ENCODE measurements at places on chromosomes 3 and 15.

- DNase-seq: no peak
These were observed 4.9 kb upstream of the TJP1 start for GRCh38 chr15:29826908-29827820.

GRCh38 chr3:147963711-147964110 lies 554.5 kb downstream of the ZIC1 start:
- no peak for DNase-seq

GRCh38 chr15:101662203-101662602 lies 10.0 kb upstream of the TM2D3 start:
- DNase-seq: no peak

DNA sequence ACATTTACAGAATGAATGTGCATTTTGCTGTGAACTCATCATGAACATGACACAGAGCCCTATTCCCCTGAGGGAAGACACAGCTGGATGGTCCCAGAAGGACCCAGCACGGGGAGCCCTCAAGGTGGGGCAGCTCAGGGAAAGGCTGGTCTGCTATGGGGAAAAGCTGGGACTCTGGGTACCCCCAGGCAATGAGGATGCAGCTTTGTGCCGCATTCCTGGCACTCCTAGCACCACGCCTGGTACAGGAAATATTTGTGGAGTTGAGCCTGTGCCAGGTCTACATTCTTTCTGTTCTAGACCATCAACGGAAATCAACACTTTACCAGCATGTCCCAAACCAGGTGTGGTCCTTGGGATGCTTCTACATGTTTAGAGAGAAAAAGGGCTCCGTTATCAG lies 74.0 kb downstream of the SRGAP3 start:
- DNase-seq: no peak

DNA sequence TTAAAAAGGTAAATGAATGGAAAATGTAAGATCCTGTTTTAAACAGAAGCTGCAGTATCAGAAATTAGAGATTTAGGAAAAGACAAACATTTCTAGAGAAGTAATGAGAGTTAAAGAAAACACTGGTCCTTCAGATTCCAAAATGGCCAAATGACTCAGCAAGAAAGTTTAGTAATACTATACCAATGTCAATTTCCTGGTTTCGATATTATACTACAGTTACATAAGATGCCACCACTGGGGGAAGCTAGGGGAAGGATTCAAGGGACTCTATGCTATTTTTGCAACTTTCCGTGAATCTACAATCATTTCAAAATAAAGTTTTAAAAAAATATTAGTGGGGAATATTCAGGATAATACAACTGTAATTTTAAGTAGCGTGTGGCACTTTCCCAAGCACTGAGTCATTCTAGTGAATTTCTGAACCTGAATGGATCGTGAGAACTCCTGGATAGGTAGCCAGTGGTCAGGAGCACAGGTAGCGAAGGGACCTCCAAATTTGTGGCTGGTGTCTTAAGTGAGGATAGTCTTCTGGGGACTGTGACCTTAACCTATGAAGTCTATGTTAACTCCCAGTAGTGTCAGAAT lies 37.6 kb downstream of the TMCC1 start:
- DNase-seq: no peak

- no peak for DNase-seq
These were observed 13.2 kb downstream of the MEIS2 start for GRCh38 chr15:37087131-37087588.

DNA sequence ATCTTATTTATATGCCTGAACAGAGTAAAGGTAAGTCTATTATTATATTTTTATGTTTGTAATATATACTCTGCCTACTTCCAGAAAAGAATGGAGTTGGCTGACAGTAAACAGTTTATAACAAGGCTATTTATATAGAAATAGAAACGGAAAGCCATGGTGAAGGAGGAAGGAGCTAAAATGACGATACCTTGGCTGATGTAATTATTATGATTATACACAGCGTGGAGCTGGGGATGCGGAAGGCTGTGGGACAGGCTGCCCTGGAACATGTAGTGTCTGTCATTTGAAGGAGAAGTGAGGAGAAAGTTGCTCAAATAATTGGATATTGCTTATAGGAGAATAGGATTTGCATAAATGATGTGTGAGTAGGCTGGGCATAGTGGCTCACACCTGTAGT lies 37.8 kb downstream of the CEMIP start:
- no peak for DNase-seq

GRCh38 chr3:171251835-171252234 lies 208.4 kb downstream of the TNIK start:
- DNase-seq: no peak

DNA sequence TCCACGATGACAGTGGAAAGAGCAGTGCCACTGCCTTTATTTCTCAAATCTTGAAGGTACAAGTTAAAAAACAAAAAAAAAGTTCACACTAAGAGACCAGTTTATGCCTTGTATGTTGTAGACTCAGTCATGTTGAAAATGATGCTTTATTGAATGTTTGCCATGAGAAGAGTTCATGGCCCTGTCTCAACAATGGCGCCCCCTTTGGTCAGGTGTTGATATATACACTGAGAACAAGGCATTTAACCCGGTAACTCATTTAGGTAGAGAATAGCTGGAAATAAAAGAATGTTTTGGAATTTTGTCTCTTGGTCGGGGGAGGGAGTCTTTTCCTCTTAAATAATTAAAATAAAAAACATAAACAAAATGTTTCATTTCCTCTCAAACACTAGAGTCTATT lies 145.6 kb upstream of the SLC2A2 start:
- DNase-seq: no peak

GRCh38 chr15:67059127-67059553 lies 6.3 kb upstream of the SMAD3 start:
- peak; percentile 58 for DNase-seq

DNA sequence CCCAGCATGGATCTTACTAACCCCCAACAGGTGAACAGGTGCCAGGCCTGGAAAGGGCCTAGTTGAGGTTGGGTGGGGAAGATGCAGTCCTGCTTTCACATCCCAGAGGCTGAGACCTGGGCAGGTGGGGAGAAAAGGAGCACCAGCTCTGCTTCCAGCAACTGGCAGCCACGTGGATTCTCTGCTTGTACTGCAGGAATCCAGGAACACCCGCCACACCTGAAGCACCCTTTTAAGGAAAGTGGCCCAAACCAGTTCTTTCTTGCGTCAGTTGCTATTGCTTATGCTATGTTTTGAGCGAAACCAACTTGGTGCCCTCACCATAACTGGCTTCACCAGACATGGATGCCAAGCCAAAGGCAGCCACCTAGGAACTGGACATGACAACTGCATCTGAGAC lies 28.1 kb upstream of the NEO1 start:
- DNase-seq: no peak

- no peak for DNase-seq
These were observed 54.4 kb downstream of the INO80 start for GRCh38 chr15:41061667-41062066.

DNA sequence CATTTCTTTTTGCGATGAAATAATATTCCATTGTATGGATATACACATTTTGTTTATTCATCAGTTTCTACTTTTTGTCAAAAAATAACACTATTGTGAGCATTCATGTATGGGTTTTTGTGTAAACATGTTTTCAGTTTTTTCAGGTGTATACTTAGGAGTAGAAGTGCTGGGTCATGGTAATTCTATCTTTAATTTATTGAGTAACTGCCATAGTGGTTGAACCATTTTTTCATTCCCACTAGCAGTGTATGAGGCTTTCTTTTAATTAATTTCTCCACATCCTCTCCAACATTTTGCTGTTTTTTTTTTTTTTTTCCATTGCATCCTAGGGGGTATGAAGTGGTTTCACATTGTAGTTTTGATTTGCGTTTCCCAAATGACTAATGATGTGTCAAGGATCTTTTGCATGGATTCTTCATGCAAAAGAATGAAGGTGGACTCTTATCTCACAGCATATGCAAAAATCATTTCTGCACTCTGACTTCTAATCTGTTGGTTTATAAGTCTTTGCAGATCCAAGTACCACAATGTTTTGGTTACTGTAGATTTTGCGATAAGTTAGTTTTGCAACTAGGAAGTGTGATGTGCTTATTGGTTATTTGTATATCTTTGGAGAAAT lies 12.6 kb downstream of the ATP2C1 start:
- DNase-seq: no peak

GRCh38 chr15:93829115-93829870 lies 402.1 kb upstream of the MCTP2 start:
- no peak for DNase-seq

GRCh38 chr15:57540736-57541135 lies 51.0 kb upstream of the MYZAP start:
- DNase-seq: peak; percentile 21

GRCh38 chr3:177041730-177042551 lies 155.3 kb downstream of the TBL1XR1 start:
- DNase-seq: no peak

GRCh38 chr3:25239042-25239441 lies 189.0 kb upstream of the RARB start:
- no peak for DNase-seq

DNA sequence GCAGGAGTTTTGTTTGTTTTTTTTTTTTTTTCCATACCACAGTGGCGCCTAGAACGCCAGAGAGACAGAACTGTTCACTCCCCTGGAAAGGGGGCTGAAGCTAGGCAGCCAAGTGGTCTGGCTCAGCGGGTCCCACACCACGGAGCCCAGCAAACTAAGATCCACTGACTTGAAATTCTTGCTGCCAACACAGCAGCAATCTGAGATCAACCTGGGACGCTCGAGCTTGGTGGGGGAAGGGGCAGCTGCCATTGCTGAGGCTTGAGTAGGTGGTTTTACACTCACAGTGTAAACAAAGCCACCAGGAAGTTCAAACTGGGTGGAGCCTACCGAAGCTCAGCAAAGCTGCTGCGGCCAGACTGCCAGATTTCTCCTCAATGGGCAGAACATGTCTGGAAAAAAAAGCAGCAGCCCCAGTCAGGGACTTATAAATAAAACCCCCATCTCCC lies 29.8 kb downstream of the SPICE1 start:
- no peak for DNase-seq

- no peak for DNase-seq
These were observed 393.2 kb downstream of the ERC2 start for GRCh38 chr3:56075089-56075488.

DNA sequence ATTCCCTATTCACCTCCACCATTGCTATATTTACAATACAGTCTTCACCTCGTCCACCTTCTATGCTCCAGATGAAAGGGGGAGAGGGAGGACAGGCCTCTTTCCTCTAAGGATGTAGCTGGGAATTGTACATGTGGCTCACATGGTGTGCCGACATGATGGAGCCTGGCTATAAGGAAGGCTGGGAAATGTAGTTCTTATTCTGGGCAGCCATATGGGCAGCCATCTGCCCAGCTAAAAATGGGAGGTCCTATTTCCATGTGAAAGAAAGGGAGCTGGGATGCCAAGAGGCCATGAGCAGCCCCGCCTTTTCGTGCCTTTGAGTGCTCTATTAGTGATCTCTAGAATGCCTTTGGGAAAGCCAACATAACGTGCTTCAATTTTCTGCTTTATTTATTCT lies 27.1 kb upstream of the MGLL start:
- no peak for DNase-seq

GRCh38 chr3:179432451-179432850 lies 18.8 kb downstream of the GNB4 start:
- DNase-seq: no peak

DNA sequence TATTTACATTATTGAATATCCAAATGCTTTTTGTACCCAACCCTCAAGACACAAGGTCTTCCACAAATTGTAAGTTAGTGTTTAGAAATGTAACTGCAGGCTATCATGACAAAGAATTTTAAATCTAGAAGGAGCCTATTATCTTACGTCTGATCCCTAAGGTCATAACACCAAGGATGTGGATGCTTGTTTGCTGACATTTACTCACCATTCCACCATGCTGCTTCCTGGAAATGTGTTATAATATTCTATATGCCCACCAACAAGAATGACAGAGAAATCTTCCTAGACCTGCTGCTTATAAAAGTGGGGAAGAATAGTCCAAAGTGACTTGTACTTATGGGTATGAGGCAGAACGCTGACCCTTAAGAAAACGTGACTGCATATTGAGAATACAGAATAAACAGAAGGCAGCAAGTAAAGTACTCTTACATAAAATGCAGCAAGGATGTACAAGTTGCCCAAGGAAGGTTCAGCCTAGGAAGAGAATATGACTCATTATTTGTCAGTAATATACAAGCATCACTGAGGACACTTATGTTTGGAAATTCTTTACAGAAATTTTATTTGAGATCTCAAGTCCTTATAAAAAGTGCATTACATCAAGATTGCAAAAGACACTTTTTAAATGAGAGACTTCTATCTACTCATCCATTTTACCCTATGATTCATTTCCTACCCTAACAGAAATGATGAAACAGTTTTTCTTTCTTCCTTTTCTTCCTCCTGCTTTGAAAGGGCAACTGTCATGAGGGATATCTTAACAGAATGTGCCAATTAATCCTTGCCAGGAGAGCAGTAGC lies 59.6 kb downstream of the ESYT3 start:
- DNase-seq: no peak

DNA sequence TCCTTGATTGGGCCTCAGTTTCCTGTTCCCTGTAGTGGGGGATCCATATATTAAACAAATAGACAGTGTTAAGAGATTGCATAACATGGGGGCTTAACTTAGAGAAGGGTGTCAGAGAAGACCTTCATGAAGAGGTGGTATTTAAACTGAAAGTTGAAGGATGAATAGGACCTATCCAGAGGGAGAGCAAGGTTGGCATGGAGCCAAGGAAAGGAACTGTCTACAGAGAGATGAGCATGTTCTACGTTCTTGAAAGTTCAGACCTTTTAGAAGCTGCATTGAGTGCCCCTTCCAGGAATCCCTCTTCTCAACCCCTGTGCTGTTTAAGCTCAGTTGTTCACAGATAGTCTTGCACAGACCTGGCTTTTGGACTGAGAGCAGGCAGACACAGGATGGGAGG lies 2.4 kb downstream of the HTD2 start:
- no peak for DNase-seq

DNA sequence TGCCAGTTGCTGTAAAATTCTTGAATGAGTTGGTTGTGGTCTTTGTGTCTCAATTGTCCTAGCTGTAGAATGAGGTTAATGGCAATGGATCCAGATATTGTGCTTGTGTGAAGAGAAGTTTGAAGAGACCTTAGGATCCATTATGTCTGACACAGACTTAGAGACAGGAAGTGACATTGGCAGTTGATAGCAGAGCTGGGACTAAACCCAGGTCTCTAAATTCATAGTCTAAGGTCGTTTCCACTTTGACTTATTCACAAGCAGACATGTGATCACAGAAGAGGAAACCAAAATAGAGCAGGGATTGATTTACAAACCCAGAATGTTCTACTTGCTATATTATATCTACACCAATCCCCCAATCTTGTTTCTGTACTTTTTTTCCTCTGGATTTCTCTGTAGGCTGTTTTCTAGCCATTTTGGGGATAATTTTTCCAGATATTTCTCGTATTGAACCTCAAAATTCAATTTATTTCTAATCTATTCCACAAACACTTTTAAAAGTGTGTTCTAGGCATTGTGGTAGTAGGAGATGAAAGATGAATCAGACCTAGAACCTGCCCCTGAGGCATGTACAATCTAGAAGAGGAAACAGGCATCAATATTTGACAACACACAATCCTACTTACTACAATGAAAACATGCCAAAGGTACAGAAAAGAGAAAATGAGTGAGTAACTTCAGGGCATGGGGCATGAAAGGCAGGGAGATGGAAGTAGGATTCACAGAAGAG lies 123.3 kb downstream of the NFKBIZ start:
- DNase-seq: no peak

All from right forelimb (tissue), 1 donor.